ENCODE measurements at places on chromosomes 7 and 10. TPM values are rescaled to one million over a fixed set of nuclear protein-coding genes. Genes with fewer than 3 reads are reported as not detected.

Gene ATP6V0E2
- polyA plus RNA-seq = 19.4 TPM

Gene OR2A14
- polyA plus RNA-seq = not detected

Gene JCAD
- 1.7 TPM for polyA plus RNA-seq

Gene POU6F2
- polyA plus RNA-seq = not detected

Gene FAM25G
- polyA plus RNA-seq = not detected
